Tibial nerve (tissue), 4 donors: ENCODE measurements at places on chromosomes 12 and 14. TPM values are rescaled to one million over a fixed set of nuclear protein-coding genes. Genes with fewer than 3 reads are reported as not detected.

GRCh38 chr12:32134101-32134888 lies 27.6 kb downstream of the BICD1 start:
- DNase-seq: no peak

Gene VDR
- 0.87 TPM for total RNA-seq

Gene DEPDC4
- not detected for total RNA-seq

Gene PCBP2
- 503 TPM for total RNA-seq

Gene OXA1L
- 72.0 TPM for total RNA-seq

DNA sequence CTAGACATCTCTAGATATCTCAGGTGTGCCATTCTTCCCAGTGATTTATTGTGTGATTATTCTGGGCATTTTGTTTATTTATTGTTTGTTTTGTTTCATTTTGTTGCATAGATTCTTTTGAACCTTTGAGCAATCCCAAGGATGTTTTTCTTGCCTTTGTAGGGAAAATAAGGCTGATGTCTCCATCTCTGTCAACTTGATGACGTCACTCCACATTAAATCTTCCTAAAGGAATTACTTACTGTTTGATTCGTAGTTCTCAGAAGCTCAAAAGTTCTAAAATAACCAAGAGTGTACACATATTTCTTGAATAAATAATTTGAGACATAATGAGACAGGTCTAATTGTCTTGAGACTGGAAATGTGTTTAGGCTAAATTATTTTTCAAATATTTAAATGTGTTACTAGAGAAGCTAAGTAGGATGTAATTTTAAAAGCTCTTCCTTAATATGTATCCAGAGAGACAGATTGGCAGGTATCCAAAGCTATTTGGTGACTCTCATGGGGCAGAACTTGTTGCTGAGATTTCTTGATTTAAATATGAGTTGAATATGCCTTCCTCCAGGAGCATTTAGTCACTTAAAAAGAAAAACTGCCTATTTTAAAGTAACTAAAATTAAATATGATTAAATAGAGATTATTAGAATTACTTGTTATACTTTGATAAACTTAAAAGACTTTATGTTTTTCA lies 128.7 kb downstream of the CNTN1 start:
- DNase-seq: no peak

GRCh38 chr12:86543716-86544115 lies 287.5 kb upstream of the MGAT4C start:
- no peak for DNase-seq

Gene SMCO2
- total RNA-seq: not detected
